ENCODE measurements at places on chromosomes 12 and 14. TPM values are rescaled to one million over a fixed set of nuclear protein-coding genes. Genes with fewer than 3 reads are reported as not detected.

Gene PTPRQ
- 0.03 TPM for total RNA-seq

Gene ABHD12B
- total RNA-seq: not detected

Gene SLC38A4
- total RNA-seq: not detected

Gene PTPN21
- total RNA-seq: 8.9 TPM

Gene LRIG3
- total RNA-seq: 6.2 TPM

Gene LEMD3
- total RNA-seq: 12.0 TPM

Gene OTX2
- not detected for total RNA-seq

Gene REP15
- total RNA-seq: 0.60 TPM

Gene CEBPE
- not detected for total RNA-seq

Gene LUM
- 0.27 TPM for total RNA-seq

Gene ACSM4
- total RNA-seq: not detected

Gene TMEM229B
- 0.17 TPM for total RNA-seq

Gene SPIC
- total RNA-seq: not detected

Gene RNF31
- 29.7 TPM for total RNA-seq

Gene FOXN4
- total RNA-seq: 0.12 TPM

Gene PTPN6
- 10.3 TPM for total RNA-seq

Gene GNB3
- 2.0 TPM for total RNA-seq

Gene CIDEB
- 0.47 TPM for total RNA-seq

Gene ITPR2
- 2.0 TPM for total RNA-seq

Gene GPD1
- total RNA-seq: 0.19 TPM

Gene ERBB3
- 2.0 TPM for total RNA-seq

Gene KLRG1
- total RNA-seq: 2.0 TPM

Gene SLC25A21
- total RNA-seq: 1.6 TPM

Gene PRPF40B
- total RNA-seq: 8.7 TPM

Gene DBX2
- total RNA-seq: not detected

Gene OR10G2
- total RNA-seq: not detected

Gene SERPINA1
- total RNA-seq: 0.59 TPM
